ENCODE measurements at places on chromosomes 7 and 10. TPM values are rescaled to one million over a fixed set of nuclear protein-coding genes. Genes with fewer than 3 reads are reported as not detected.

- no peak for DNase-seq
Measured at GRCh38 chr10:67612577-67613537, 83.1 kb downstream of the CTNNA3 start.

The FAM131B gene
- 2.1 TPM for polyA plus RNA-seq

DNA sequence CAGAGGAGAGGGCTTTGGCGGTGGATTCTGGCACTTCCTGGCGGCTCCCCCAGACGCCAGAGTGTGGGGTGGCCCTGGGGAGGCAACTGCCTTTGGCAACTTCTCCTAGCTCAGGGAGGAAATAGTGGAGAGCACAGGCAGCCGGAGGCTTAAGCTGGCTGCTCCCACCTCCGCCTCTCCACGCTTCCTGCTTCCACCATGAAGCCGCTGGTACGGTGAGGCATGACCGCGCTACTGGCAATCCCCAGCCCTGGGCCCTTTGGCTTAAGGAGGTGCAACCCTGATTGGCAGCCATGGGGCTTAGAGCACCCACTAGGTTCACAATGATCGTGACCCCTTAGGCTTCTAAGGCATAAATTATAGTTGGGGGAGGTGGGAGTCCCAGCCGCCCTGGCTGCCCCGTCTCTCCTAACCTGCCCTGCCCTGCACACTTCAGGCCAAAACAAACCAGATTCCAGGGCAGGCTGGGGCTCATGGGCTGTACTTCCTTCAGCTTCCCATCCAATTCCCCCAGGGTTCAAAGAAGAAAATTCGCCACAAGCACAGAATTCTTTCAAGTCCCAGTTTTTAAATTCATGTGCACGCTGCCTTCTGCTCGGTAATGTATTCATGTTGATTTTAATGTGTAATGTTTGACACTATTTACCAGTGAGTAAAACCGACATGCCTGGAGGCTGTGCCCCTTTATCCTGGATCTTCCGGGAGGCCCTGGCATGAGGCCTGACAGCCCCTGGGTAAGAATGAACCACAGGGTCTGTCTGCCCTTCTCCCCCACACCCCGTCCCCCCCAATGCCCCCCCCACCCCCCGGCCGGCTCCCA, 90.7 kb upstream of the LRRC4 start:
- DNase-seq: peak; percentile 50

DNA sequence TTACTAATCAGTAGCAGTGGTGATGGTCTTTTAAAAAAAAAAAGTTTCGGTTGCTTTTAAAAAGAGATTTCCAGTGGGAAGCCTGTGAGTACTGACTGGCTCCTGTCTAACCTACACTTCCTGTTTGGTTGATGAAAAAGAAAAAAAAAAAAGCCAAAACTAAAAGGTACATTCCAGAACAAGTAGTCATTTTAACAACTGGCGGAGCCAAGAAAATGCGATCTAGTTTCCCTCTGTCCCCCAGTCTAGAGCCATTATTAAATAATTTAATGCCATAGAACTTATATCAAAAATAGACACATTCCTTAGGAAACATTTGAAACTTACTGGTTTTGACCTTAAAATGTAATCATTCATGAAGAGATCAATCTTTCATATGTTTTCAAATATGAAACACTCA, 254.2 kb upstream of the C7orf33 start:
- DNase-seq: no peak

The CTBP2 gene
- 83.5 TPM for polyA plus RNA-seq

The FAM25C gene
- not detected for polyA plus RNA-seq

DNA sequence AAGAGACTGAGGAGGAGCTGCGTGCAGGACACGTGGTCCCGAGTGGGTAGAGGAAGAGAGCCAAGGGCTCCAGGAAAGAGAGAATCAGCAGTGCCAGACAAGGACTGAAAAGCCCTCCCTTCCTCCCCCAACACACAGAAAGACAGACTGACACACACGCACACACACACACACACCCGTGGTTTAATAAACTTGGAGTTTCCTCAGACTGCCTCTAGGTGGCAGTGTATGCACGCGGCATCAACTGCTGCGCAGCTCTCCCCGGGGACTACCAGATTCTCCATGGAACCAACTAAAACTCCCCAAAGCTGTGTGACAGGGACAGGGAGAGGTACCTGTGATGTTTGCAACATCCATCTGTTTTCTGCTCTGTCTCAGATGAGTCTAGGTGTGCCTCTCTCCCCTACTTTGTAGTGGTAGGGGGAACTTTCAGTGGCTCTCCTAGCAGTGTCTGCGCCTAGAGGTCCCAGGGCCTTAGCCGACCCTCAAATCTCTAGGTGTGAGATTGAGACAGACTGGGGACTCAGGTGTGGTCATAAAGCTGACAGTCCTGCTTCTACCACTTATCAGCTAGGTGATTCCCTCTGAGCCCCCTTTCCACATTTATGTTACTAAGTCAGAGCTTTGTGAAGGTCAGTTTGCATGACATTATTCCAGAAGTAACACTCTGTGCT, 9.3 kb upstream of the TSPAN14 start:
- DNase-seq: no peak

DNA sequence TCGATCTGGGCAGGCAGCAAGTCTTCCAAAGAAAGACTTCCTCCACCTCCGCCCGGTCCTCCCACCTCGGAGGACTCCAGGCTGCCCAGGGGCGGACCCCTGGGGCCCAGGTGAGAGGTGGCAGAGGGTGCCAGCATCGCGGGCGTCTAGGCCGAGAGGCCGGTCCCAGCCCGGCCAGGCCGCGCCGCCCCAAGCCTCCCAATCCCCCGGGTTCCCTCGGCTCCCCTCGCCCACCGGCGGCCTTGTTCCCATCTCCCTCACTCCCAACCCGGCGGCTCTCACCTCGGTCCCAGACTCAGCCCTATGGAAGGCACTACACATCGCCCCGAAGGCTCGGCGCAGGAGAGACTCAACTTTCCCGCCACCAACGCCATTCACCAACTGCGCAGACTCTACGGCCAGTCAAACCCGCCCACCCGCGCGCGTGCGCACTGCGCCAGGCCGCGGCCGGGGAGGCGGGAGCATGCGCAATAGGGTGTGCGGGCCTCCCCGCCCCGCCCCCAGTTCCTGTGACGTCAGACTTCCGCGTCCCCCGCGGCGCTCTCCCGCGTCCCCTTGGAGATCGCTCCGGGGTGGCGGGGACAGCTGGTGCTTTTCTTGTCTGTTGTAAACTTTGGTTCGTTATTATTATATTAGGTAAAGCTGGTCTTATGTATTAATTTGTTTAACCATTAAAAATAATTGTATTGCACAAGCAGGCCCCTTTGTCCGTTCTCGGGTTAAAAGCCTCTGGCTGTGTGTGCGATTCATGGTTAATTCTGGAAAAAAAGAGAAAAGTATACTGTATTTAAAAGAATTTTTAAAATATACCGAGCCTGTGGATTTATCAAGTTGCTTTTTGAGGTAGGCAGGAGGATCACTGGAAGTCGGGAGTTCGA, at the start of gene XRCC2:
Gene XRCC2 (minus strand): TSS at position 383 of the 878 bp plus-strand sequence. CDS start 62 bp downstream, at position 321.
- DNase-seq: peak; percentile 94

GRCh38 chr7:154440058-154440457, 387.9 kb downstream of the DPP6 start:
- no peak for DNase-seq

- no peak for DNase-seq
Measured at GRCh38 chr10:68088740-68089139, 13.7 kb upstream of the HERC4 start.

DNA sequence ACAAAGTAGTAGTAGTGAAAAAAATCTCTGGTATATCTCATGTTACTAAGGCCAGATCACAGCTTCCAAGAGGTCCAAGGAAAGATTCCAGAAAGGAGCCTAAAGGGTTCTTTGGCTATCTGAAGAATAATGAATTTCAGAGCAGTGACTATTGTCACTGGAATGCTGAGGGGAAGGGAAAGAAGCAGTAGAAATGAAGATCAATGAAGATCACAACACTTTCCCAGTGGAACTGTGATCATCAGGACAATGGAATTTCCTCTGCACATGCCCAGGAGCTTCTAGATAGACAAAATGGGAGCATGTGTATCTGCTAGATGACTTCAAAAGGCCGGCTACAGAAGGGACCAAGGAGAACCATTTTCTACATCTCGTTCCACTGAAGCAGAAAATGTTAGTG, 219.5 kb upstream of the PHYHIPL start:
- no peak for DNase-seq

The LOXL4 gene
- 3.7 TPM for polyA plus RNA-seq

The NDUFB2 gene
- polyA plus RNA-seq: 164 TPM

- no peak for DNase-seq
Measured at GRCh38 chr10:51643734-51644133, 55.7 kb downstream of the CSTF2T start.

Data from left kidney (tissue), 8 donors.